T-helper 9 cell (primary cell): ENCODE measurements at places on chromosomes 4 and X.

DNA sequence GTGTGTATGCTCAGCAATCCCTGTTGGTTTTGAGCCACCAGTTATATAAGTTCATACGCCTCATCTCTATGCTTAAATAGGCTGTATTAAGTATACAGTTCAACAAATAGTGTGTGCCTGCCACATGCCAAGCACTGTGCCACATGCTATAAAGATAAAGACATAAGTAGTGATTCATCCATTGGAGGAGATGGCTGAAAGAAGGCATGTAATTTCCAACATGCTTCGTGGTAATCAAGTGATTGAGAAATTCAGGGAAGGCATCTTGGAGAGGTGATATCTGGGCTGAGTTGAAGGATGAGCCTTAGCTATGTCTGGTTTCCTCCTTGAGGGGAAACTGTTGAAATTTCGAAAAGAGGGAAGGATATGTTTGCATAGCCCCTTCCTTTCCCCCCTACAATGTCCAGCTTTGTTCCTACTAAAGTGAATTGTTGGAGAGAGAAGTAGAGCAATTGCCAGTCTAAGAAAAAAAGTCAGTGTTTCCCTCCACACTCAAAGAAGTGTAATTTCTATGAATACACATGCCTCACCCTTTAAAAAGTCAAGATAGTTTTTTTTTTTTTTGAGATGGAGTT, 96.5 kb downstream of the ARHGAP10 start:
- DNase-seq = no peak

DNA sequence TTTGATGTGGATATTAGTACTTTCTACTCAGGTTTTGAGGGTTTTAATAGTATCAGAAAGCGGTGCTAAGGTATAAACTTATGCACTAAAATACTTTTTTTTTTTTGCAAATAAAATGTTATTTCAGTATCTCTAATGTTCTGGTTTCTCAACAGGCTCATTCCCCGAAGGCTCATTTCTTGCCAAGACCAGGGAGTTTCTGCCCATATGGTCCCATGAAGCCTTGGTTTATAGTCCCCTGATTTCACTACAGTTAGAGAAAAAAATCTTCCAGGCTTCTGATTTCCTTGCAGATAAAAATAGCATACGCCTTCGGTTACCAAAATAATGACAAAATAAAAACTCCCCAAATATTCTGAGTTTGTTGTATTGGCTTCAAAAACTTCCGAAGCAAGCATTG, 814.2 kb upstream of the PABPC4L start:
- DNase-seq = no peak

DNA sequence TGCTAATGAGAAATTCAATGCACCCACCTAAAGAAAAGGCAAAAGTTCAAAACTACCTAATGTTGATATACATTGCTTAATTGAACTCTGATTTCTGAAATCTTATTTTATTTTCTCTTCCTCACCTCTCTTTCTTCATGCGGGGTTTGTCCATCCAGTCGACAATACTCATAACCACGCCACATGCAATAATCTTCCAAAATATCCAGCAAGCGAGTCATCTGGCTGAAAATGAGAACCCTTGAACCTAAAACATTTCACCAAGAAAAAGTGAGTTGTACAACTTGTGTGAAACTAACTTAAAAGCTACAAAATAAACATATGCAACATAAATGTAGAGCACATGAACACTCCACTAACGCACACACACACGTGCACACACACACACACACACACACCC, 26.7 kb downstream of the SMARCA1 start:
- DNase-seq = no peak

DNA sequence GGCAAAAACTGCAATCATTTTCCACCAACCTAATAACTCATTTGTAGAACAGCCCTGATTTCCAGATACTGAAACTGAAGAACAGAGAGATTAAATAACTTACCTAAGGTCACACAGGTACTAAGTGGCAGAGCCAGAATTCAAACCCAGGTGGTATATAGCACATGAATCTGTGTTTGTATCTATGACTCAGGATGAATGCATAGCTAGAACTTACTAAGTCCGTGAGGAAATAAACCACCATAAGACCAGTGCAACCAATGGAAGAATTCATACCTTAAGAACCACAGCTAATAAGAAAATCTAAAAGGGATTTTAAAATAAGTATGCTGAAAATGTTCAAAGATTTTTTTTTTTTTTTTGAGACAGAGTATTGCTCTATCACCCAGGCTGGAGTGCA, 1.5 kb upstream of the PLAC1 start:
- DNase-seq = no peak

DNA sequence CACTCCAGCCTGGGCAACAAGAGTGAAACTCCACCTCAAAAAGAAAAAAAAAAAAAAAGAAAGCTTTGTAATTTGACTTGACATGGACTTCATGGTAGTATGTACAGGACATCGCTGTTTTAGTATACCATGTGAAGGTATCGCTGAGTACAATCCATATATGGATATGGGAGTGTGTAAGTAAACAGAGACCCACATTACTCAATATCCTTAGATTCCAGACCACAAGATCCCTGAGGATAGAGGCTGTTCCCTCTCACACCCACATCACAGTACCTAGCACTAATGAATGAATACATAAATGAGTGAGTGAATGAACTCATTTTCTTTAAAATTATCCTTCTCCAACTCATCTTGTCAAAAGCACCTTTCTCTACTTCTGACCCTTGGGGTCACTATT, 8.4 kb upstream of the RPS3A start:
- no peak for DNase-seq

DNA sequence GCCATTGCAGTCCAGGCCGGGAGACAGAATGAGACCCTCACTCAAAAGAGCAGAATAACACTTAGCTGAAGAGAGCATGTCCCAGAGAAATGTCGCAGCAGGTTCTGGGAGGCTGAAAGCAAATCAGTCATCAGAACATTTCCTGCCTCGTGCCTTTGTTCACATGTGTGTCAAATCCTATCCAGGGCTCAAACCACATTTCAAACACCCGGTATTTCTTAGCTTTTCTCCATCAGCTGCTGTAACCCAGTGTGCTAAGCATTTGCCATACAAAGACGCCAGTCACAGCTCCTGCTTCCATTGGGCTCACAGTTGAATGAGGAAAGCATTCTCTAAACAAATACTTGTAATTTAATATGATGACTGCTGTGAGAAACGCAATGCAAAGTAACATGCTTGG, 6.0 kb downstream of the PALLD start:
- no peak for DNase-seq

GRCh38 chrX:23383411-23383810, 48.8 kb downstream of the PTCHD1 start:
- DNase-seq = no peak

- no peak for DNase-seq
Measured at GRCh38 chr4:87872028-87872427, 39.3 kb downstream of the MEPE start.

DNA sequence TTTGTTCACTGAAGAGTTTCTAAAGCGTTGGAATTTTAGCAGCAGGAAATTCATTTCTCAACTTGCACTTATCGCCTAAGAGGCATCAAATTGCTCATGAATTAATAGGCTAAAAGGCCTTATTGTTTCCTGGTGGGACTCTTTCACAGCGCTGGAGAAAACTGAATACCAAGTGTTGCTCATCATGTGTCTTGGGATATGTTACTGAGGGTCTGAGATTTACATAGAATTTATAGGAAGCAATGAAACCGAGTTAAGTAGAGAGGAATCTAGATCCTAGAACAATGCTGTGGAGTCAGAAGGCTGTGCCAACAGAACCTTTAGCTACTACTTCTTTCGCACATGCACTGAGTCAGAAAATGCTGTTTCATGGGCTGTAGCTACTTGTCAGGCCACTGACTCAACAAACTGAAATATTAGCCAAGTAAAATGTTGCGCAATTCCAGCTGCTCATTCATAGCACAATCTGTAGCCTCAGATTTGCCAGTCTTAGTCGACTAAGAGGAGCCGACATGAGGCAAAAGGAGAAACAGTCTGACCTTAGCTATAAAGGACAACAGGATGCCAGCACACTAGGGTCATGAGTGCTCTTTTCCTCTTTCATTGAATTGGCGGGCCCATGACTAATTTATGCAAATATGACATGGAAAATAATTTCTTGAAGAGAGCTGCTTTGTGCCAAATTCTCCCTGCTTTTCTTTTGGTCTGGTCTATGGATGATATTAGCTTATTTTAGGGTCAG, 35.9 kb upstream of the CXCL8 start:
- no peak for DNase-seq

DNA sequence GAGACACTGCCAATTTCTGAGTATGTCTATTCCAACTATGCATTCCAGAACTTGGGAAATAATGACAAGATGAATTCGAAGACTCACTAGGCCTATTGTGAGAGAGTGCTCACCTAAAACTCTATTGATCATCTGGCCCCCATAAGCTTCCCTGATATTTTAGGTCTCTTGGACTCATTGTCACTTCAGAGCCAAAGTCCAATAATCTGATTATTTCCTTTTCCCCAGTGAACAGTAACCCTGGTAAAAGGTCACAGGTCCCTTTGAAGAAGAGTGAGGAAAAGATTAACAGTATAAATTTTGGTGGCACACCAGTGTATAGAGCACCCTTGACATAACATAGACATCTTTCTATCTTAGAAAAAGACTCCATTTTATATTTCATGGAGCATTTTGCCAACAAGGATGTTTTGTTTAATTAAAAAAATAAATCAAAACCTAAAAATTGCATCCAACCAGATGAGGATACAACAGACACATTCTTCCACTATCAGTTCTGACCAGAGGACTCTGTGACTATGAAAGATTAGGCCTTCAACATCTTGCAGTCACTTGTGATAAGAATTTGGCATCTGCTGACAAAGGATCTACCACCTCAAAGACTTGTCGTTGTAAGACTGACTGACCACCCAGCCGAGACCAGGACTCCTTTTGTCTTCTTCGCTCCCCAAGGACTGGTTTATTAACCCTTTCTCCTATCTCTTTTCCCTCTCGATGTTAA, 191.9 kb downstream of the MAB21L2 start:
- DNase-seq = no peak

GRCh38 chr4:53821179-53821851, 230.0 kb upstream of the LNX1 start:
- no peak for DNase-seq

- no peak for DNase-seq
Measured at GRCh38 chrX:75746891-75747639, 38.0 kb downstream of the MAGEE2 start.

- no peak for DNase-seq
Measured at GRCh38 chrX:9122519-9123245, 88.8 kb upstream of the FAM9B start.

- DNase-seq = no peak
Measured at GRCh38 chr4:79676705-79677104, 268.7 kb upstream of the GK2 start.

- DNase-seq = no peak
Measured at GRCh38 chrX:108165383-108166111, 74.0 kb downstream of the ATG4A start.

DNA sequence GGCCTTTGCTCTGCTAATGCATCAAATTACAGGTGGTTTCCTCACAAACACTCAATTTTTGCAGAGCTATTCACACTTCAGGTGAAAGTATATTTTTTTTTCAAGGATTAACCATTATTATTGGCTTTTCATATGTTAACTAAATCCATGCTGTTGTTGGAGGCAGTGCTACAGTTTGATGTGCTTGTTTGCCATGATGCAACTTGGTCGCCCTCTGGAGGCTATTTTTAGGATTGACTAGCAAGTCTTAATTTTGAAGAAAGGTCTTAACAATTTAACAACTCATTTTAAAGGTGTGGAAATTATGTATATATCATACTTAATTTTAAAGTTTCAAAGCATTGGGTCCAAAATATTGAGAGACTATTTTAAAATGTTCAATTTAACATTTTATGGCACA, 168.8 kb upstream of the FAM47A start:
- DNase-seq = no peak

DNA sequence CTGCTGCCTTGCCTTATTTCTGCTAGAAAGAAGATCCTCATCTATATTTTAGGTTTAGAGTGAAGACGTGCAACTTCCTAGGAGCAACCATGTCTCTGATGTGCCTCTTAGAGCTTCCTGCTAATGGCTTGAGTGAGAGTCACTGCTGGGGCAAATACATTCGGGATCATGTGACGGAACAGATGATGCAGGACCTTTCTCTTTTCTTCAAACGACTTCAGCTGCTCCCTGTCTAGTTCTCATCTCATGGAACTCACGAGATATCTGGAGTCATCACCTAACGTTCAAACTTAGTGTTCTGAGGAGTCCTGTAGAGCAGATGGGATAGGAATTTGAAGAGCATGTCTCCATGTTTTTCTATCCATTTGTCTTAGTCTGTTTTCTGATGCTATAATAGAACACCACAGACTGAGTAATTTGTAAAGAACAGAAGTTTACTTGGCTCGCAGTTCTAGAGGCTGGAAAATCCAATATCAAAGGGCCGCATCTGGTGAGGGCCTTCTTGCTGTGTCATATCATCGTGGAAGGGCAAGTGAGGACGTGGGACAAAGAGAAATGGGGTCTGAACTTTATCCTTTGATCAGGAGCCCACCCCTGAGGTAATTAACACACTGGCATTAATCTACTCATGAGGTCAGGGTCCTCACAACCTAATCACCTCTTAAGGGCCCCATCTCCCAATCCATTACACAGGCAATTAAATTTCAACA, 43.5 kb upstream of the SCRG1 start:
- no peak for DNase-seq

GRCh38 chrX:42818151-42818921, 40.4 kb upstream of the PPP1R2C start:
- no peak for DNase-seq

GRCh38 chr4:184287697-184288255, 70.1 kb upstream of the ENPP6 start:
- DNase-seq = no peak
